Stimulated activated CD4-positive, alpha-beta T cell treated with anti-CD3 and anti-CD28 coated beads, Interleukin-4, amount 100 ng/mL, for 24 hours (primary cell): ENCODE measurements at places on chromosomes 2 and 18.

GRCh38 chr2:172246649-172247048 is 143.9 kb upstream of the DLX2 start:
- DNase-seq: no peak

DNA sequence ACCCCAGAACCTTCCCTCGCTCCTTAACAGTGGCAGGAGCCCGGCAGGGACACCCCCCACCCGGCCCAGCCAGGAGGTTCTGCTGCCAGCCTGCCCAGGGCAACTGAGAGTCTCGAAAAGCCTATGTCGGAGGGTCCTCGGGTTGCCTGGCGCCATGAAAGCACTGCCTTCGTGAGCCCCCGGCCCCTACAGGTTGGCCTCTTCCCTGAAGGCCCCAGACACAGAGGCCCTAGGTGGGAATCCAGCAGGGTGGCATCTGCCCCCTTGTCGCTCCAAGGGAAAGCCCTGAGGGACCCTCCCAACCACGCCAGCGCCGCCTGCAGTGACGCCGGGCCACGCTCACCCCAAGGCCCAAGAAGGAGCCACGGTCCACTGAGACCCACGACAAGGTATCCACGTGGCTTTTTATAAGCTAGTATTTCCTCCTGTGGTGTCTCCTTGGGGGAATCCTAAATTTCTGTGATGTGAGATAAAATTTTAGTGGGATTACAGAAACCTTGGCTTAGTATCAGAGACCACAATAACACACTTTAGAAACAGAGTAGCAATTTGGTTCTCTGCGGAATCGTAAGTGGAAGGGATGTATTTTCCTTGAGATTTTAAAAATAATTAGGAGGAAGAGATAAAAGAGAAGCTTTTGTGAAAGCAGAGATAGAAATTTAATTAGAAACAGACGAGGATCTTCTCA is 138.9 kb downstream of the HDAC4 start:
- no peak for DNase-seq

DNA sequence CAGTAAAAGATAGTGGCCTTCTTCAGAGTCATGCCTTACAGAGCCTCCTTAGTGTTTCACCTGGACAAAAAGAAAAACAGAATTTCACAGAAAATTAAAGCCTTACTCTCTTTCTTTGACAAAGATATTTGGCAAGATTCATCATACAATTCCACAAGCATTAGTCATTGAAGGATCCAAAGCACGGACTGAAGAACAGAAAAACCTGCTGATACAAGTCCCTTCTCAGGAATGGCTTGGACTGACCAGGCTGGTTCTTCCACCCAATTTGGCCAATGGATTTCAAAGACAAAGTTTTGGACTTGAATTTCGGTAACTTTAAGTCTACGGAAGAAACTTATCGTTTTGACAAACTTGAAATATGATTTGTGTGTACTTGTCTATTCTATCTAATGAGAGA is 39.1 kb upstream of the GALNT3 start:
- no peak for DNase-seq

GRCh38 chr2:168158586-168158985 is 88.8 kb downstream of the STK39 start:
- DNase-seq: no peak

DNA sequence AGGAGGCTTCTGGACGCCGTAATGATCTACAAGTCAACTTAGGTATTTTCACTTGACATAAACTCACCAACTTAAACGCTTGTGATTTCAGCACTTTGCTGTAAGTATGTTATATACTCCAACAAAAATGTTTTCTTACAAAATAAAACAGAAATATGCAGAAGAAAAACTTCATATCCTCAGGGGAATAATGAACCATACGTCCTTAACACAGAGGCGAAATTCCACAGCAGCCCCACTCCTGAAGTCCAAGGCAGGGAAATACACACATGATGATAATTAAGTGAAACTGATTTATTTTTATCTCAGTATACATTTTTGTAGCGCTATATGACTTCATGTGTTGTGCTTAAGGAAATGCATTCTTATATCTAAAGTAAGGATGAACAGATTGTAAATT is 335.4 kb upstream of the VWC2L start:
- DNase-seq: no peak

DNA sequence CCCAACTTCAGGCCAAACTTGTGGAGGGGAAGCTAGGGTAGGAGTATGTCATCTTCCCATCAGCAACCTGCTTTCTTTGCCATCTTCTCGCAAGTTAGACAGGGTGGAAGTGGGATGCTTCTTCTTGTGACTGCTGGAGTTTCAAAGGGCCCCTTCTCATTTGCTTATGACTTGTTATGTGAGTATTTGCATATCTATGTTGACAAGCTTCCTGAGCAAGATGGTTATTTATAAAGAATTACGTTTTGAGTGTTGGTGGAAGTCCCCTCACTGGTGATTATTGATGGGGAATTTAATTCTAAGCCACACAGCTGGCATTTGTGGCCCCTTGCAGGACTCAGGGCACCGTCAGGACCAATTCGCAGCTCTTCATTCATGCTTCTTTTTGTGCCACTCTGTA is 791.0 kb downstream of the LRRTM4 start:
- no peak for DNase-seq
